ENCODE measurements at places on chromosomes 6 and 20.

DNA sequence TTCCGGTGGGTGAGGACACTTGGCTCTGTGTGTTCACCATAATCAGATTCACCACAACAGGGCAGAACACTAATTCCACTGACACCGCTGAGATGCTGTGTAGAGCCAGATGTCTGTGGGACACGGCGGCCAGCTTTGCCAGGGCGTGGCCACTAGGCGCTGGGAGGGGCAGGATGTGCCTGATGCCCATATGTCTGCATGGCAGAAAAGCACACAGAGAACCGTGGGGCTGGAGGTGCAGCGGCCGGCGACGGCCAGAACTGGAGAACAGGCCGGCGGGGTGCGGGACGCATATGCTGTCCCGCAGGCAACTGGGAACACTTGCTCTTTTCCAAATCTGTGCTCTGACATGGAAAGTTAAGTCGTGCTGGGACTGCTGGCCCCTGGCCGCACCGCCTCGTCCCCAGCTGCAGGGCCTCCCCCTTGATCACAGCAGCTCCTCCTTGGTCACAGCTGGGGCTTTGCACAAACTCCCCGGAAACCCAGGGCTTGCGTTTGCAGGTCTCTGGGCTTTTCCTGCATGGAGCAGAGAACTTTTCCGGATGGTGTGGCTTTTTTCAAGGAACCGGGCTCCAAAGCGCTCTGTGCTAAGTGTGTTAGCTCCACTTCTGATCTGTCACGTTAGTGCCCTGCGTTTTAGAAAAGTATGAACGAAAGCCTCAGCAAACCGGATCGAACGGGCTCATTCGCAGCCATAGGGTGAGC, 31.1 kb downstream of the NTSR1 start:
- peak; percentile 13 for DNase-seq

DNA sequence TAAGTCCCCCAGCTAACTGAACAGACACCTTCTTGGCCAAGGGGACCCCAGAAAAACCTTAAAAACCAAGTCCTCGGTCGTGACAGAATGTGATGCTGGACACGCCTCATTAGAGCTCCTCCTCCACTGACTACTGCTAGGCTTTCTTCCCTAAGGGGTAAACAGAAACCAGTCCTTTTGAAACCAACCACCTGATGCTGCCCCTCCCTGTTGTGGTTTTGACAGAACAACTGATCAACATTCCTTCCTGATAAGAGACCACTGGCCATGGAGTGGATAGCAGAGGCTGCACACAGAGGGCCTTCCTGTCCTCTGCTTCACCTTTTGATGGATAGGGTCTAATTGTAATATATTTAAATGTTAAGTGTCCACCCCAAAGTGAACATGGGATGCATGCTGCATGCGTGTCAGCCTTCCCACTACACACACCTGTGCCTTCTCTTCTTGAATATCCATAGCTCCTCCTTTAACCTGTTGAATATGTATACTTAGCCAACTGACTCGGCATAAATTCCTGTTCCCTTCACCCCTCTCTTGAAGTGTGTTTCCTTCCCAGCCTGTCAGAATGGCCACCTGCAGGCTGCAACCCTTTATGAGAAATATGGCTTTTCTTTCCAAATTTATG, 27.9 kb upstream of the SLC2A12 start:
- no peak for DNase-seq

DNA sequence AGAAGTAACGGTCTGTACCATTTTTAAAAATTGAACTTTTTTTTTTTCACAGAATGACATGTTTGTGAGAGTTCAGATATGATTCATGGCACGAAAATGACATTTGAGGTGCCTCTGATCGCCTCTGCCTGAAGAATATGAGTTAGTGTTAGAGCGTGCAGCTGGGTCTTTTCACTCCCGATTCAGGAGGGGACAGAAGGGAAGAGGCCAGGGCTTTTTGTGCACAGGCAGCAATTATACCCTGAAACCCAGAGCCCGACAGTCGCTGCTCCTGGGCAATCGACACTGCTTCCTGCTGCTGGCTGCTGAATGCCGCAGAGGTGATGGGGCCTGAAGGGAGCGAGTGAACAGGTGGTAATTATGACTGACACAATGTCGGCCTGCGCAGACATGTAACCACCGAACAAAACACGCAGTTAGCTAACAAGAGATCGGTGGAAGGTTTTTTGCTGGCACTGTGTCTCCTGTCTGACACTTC, 652.0 kb upstream of the NOX3 start:
- no peak for DNase-seq

GRCh38 chr6:134397676-134398075, 79.8 kb upstream of the SGK1 start:
- no peak for DNase-seq

- no peak for DNase-seq
Observed at GRCh38 chr6:104829183-104829958, 30.3 kb downstream of the HACE1 start.

DNA sequence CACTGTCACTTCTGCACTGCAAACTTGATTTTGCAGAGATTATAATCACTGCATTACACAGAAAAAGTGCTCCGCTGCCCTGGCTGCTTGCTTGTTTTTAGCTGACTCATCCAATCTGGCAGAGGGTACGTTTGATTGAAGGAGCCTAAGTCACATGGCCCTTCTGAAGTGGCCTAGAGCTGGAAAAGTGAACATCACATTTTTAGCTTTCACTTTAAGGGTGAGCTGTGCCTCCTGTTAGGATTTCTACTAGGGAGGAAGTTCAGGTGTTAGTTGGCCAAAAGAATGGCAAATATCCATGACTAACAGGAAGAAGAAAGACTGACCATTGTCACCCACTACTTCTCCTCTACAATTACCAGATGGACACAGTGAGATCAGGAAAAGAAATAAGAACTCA, 889.1 kb upstream of the MAP3K7 start:
- peak; percentile 16 for DNase-seq

- DNase-seq = no peak
Observed at GRCh38 chr20:19617256-19617655, 140.8 kb upstream of the RIN2 start.

DNA sequence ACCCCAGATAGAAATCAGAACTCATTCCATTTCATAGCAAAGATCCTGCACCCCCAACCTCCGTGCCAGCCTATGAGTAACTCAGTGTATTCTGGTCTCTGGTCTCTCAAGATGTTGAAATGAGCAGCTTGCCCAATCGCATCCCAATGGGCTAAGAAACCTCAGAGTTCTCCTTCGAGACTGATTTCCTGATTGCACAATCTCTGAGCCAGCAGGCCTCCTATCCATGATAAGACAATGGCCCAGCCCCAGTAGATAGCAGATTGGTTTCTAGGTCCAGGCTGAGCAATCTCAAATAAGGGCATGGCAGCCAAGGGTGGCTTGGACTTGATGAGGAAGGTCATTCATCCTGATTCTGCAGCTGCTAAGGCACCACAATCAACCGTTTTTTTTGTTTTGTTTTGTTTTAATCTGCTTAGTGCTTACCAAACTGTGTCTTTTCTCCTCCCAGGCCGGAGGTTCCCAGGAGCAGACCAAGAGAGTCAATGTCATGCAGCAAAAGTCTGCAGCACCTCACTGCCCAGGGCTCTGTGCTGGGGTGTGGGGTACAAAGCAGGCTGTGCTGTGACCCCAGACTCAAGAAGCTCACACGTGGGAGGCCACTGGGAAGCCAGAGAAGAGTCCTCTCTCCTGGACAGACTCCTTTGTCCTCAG, 125.1 kb upstream of the NXT1 start:
- DNase-seq = peak; percentile 87

- DNase-seq = peak; percentile 25
Observed at GRCh38 chr6:2931970-2932748, 29.1 kb upstream of the SERPINB9 start.

GRCh38 chr6:168559574-168560098, 118.7 kb downstream of the SMOC2 start:
- no peak for DNase-seq

DNA sequence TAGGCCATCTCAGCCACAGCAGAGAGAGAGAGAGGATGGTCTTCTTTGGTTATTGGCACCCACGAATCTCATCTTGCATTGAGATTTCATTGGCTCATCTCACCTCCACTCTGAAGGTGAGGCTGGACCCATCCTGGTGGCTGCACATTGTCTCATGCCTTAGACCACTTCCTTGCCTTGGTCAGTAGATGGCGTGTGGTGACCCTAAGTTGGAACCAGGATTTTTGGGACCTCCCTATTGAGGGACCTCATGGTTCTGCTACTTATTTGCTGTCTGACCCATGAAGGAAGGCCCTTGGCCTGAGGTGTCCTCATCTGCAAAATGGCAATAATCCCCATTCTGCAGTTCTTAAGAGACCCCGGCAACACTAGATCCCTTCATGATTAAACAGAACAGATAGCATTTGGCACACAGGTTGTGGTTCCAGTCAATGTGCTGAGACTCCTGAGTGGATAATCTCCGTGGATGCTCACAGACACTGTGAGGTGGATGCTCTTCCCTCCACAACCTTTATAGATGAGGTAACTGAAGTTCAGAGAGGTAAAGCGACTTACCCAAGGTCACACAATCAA, 21.5 kb upstream of the AAR2 start:
- no peak for DNase-seq

DNA sequence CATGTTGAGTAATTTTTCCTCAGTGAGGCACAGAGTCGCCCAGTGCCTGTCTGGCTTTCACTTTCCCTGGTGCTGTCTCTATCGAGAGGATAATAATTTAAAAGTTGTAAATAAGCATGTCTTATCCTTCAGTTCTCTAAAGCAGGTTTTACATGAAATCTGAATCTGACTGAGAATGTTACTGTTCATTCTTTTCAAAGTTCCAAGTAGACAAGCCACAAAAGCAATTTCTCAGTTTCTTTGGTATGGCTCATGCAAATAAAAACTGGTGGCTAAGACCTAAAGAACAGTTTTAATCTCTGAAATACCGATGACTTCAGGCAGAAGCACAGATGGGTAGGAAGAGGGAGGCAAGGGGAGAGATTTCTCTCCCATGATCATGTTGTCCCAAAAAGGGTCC, 87.6 kb upstream of the GCM1 start:
- DNase-seq = no peak

DNA sequence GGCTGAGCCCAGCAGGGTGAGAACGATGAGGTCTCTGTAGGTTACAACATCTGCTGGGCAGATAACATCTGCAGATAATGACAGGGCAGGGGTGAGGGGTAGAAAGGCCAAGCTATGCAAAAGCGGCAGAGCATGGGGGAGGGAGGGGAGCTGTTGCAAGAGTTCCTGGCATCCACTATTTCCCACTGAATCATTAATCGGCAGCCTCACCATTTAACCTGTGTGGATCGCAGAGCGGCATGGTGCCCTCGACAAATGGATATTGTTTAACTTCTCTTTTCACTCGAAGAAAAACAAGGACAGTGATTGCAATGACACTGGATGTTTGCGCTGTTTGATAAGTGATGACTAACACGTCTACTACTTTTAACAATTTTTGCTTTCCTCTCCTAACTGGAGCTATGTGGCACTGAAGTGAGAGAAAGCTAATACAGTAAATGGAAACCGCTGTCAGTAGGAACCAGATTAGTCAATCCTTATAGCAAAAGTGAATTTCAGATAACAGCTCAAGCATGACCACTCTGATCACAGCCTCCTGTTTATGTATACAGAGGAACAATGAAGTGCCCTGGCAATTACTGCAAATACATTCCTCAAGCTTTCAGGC, 381.5 kb downstream of the TFAP2A start:
- no peak for DNase-seq

DNA sequence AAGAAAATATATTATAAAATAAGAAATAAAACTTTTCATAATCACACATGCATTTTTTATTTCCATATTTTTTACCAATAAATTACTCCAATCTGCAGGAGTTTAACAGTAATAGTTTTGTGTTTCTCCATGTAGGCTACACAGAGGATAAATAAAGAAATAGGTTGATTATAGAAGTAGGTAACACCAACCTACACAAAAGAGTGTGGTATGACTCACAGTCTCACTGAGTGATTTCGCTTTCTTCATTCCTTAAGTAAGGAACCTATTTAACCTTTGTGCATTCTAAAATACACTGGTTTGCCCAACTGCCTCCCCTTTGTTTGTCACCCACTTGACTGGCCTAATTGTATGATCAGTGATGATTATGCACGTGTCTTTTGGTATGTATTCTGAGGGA, 244.2 kb upstream of the RIMS1 start:
- no peak for DNase-seq

- DNase-seq = no peak
Observed at GRCh38 chr6:74782346-74782745, 423.5 kb downstream of the COL12A1 start.

DNA sequence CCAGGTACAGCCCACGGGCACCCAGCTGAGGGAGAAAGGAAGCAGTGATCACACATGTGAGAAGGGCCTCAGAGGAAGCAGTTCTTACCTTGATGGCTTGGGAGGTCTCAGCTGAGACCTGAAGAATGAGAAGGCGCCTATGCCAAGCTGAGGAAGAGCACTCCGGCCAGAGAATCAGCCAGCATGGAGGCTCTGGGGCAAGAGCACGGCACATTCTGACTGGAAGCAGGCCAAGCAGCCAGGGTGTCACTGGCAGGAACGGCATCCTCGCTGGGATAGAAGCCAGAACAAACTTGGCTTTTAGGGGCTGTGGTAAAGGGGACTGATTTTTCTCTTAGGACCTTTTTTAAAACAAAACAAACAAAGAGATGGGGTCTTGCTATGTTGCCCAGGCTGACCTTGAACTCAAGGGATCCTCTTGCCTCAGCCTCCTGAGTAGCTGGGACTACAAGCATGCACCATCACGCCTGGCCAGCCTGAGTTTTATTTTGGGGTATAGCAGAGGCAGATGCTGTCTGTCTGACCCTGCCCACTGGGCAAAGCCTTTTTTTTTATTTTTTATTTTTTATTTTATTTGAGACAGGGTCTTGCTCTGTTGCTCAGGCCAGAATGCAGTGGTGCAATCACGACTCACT, 17.6 kb downstream of the GHRH start:
- DNase-seq = no peak

- no peak for DNase-seq
Observed at GRCh38 chr6:131112249-131112648, 23.0 kb upstream of the AKAP7 start.

- DNase-seq = no peak
Observed at GRCh38 chr20:60962367-60963045, 289.6 kb upstream of the CDH4 start.

DNA sequence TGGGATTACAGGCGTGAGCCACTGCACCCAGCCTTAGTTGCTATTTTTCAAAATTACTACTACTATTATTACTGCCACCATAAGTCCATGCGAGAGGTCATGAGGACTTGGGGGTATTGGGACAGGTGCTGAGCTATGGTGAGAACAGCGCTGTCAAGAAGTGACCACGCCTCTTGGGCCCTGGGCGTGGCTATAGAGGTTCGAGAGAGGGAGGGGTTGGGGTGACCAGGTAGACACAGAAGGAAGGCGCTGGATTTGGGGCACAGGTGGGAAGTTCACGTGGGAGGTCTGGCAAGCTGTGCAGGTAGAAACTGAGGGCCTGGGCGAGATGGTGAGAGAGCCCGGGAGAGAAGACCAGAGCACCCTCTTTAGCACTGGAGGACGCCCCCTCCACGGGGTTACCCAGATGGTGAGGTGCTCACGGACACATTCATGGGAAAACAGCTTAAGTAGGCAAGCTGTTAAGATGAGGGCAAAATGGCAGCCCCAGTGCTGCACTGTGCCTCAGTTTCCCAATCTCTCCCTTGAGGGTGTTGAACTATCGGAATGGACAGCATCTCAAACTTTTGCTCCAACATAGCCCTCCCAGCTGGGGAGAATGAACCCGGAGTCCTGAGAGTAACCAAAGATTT, 61.0 kb downstream of the RAB44 start:
- DNase-seq = no peak

GRCh38 chr20:59269411-59270025, 30.9 kb upstream of the EDN3 start:
- DNase-seq = no peak
